ENCODE measurements at places on chromosomes 4 and X.

DNA sequence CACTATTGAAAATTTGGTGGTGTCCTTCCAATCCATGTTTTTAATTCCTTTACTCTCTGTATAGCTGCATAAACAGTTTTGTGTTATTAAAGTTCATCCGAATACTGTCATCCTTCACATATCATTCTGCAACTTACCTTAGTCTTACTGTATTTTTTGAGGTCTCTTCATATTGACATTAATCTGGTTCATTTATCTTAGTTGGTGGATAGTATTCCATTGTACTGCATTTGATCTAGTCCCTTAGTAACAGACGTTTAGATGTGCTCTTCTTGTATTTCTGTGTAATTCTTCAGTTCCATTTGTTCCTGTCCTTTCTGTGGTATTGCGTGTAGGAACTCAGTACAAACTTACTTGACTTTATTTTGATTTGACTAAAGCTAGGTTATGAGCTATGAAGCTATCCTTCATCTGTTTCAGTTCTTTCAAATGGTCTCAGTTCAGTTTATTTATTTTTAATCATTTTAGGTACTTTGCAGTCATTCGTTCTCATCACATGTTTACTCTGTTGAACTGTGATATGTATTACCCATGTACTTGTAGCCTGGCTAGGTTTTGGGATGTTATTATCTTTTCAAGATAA lies 41.3 kb downstream of the RAPGEF2 start:
- DNase-seq: no peak

DNA sequence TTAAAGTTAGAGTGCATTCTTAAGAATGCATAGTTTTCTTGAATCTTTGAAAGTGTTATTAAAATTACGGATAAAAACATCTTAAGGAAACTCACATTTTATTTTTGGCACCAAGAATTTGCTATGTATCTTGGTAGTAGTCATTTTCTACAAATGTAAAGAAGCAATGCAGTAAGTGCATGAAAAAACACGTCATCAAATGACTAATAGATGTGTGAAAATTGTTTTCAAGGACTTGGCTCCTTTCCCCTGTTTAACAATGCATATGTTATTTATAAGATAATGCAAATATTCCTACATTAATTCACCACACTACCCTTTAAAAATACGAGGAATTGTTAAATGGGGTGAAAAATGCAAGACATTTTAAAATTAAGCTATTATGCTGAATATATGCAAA lies 461.2 kb upstream of the PCDH7 start:
- no peak for DNase-seq

DNA sequence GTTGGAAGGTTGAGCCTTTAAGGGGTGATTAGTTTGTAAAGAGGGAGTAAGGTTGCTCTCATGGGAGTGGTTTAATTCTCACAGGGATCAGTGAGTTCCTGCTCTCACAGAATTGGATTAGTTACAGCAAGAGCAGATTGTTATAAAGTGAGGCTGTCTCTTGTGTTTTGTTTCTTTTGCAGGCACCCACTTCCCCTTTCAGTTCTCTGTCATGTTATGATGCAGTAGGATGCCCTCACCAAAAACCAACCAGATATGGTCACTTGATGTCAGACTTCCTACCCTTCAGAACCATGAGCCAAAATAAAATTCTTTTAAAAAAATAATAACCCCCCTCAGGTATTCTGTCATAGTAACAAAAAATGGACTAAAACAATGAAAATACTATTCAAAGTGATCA lies 19.9 kb upstream of the IGSF1 start:
- no peak for DNase-seq

DNA sequence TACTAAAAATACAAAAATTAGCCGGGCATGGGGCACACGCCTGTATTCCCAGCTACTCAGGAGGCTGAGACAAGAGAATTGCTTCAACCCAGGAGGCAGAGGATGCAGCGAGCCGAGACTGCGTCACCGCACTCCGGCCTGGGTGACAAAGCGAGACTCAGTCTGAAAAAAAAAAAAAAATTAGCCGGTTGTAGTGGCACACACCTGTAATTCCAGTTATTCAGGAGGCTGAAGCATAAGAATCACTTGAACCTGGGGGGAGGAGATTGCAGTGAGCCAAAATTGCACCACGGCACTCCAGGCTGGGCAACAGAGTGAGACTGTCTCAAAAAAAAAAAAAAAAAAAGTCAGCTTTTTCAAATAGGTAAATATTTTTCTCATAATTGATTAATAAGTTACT lies 71.9 kb downstream of the WDFY3 start:
- no peak for DNase-seq

GRCh38 chr4:1047976-1048772 lies 36.7 kb downstream of the FGFRL1 start:
- DNase-seq: no peak
